AG04449 (cell line): ENCODE measurements at places on chromosomes 6 and 20.

- DNase-seq, result no peak
These were observed 589.8 kb upstream of the CDH4 start for GRCh38 chr20:60662307-60662706.

DNA sequence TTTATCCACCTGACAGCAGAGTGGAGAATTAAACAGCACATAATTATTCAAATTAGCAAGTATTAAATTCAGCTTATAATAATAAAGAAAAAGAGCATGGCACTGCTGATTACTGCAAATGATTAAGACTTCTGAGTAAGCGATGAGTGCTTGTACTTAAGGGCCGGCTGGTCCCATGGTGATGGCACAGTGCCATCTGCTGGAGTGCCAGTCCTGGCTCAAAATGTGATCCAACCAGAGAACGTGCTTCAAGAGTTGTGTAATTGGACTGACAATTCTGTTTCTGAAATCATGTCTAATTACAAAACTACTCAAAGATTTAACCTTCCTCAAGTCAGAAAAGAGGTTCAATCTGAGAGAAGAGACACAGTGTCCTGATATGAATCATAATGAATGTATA lies 181.6 kb upstream of the RGS17 start:
- DNase-seq, result no peak

DNA sequence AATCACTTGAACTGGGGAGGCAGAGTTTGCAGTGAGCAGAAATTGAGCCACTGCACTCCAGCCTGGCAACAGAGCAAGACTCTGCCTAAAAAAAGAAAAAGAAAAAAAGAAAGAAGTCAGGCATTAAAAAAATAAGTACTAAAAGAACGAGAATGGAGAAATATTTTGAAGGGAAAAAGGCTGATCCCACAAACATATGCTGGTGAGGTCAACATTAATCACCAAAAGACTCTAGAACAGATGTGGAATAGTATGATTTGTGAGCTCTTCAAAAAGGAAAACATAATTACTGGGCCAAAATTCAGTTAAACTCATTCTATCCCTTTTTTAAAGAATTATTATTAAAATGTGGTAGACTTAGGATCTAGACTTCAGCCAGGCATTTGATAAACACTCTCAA lies 61.2 kb upstream of the NRSN1 start:
- no peak for DNase-seq

- no peak for DNase-seq
These were observed 57.6 kb downstream of the NUDT3 start for GRCh38 chr6:34334796-34335416.

GRCh38 chr20:37355252-37356180 lies 9.6 kb downstream of the SRC start:
- no peak for DNase-seq

- peak; percentile 99 for DNase-seq
These were observed 183.6 kb downstream of the PRL start for GRCh38 chr6:22113026-22113766.

DNA sequence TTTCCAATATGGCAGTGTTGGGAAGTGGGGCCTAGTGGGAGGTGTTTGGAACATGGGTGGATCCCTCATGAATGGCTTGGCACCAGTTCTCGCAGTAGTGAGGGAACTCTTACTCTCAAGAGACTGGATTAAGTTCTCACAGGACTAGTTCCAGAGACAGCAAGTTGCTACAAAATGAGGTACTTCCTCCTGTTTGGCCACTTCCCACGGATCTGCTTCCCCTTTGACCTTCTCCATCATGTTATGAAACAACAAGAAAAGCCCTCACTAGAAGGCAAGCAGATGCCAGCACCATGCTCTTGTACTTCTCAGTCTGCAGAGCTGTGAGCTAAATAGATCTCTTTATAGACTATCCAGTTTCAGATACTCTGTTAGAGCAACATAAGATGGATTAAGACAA lies 3.1 kb downstream of the RSPH3 start:
- no peak for DNase-seq

DNA sequence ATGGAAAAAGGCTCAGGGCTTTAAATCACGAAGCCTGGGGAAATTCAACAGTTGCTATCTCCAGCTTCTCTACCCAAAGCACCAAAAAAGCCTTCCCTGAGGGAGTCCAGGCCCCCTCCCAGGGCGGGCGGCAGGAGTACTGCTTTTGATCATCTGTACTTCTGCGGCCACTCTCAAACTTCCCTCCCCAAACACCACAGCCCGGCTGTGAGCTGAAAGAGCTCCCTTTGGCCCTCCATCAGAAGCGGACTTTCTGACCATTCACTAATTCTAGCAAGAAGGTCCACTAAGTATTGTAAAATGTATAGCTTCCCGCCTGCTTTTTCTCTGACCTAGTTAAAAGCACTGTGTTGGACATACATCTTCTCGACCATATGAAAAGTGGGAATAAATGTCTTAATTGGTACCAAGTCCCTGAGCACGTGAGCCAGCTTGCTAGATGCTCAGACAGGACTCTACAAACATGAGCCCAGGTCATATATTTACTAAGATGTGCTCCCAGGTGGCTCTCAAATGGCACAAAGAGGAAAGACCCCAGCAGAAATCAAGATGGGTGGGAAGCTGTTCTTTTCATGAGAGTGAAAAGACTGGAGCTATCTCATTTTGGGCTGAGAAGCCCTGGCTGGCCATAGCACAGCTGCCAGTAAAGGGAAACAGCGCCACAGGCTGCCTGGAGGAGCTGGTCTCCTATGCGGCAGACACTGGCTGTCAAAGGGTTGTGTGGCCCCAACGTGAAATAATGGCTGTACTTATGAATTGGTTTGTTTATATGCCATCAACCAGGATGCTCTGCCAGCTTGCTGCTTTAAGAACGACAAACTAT lies 58.6 kb downstream of the GFOD1 start:
- no peak for DNase-seq

- DNase-seq, result no peak
These were observed 66.3 kb downstream of the CEP162 start for GRCh38 chr6:84161190-84161589.

- DNase-seq, result no peak
These were observed 2.9 kb downstream of the MPC1 start for GRCh38 chr6:166379800-166380199.

DNA sequence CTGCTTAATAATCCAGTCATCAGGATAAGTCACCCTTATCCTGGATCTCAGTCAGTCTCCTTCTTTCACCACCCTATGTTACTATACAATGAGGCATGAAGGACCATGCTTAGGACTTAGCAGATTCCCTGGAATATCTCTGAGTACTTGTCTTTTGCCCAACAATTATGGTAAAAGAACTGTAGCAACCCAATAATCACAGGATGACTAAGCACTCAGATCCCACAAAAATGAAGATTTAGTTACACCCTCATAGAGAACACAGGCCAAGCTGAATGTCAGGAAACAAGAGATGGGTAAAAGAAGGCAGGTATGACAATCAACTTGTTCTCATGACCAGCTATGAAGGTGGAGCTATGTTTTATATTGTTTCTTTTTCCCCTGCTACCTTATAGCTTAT lies 91.4 kb downstream of the EDN1 start:
- no peak for DNase-seq

DNA sequence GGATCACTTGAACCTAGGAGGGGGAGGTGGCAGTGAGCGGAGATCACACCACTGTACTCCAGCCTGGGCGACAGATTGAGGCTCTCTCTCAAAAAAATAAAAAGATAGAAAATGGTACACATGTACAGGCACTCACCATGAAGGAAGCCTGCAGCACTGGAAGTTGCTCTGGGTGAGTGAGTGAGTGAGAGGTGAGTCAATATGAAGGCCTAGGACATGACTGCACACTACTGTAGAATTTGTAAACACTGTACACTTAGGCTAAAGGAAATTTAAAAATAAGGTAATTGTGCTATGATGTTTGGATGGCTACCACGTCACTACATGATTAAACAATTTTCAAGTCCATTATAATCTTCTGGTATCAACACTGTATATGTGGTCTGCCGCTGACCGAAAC lies 216.2 kb downstream of the FOXC1 start:
- DNase-seq, result no peak

DNA sequence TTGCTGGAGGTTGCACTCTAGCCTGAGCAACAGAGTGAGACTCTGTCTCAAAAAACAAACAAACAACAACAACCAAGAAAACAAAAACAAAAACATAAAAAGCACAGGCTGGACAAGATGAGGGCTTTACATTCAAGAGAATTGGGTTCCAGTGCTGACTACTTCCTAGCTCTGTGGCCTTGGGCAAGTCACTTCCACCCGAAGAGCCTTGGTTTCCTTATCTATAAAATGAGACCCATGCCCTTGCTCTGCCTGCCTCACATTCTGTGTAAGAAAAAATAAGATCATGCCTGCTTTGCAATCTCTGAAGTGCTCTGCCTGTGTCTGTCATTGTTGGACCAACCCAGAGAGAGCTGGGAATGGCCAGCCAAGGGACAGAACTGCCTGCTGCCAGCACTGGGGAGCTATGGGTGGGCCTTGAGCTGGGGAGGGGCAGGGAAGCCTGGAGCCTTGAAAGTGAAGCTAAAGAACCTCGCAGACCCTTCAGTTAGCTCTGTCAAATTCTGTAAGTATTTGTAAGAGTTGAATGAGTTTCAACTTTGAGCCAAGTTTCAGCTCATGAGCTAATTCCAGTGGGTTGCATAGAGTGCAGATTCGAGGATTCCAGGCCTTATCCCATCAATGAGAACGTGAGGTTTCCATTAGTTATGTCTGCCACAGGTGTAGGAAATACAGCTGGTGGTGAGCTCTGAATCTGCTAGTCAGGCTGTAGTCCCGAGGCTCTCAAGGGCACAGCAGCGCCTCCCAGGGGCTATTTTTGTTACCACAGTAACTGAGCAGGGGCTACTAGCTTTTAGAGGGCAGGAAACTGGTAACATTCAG lies 93.2 kb downstream of the DLGAP4 start:
- DNase-seq, result no peak

DNA sequence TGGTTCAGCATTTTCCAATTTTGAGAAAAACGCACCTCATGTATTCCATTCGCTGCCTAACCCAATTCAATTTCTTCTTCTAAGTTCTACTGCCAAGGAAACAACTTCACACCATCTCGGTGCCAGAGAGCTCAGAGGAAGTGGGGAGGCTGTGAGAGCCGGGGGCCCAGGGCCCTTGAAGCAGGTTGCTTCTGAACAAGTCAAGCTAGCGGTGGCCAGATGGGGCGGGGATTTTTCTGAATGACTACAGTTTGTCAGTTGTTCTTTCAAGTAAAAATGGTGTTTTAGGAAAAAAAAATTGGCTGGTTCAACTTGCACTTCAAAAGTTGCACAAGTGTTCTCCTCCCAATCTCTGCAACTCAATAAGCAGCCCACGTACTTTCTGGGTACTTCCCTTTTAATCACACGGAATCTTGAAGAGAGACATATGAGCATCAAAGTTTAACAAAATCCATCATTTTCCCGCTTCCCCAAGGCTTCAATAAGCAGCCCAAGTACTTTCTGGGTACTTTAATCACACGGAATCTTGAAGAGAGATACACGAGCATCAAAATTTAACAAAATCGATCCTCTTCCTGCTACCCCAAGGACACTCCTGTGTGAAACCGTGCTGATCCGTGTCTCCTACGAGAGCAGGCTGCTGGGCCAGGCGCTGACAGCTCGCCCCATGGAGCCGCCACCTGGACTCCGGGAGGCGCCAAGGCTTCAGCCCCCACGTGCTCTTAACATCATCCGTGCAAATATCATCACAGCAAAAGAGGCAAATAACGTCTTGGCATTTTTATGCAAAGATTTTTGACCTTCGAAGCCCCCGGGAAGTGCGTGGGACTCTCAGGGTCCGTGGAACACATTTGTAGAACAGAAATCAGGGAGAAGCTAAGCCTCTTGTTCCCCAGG lies 186.7 kb upstream of the PDE10A start:
- DNase-seq, result no peak

DNA sequence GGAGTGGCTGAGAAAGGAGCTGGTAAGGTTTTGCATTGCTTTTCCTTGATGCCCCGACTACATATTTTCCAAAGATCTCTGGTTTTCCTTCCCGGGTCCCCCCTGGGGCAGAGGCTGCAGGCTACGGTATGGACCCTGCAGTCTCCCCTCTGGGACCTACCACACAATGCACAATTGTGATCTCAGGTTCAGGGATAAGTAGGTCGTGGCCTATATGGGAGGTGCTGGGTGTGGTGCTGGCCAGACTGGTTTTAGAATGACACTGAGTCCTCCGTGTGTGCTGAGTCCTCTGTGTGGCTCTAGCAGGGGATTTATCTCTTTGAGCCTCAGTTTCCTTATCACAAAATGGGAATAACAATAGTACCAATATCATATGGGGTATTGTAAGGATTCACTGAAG lies 376 bp downstream of the C20orf202 start:
- no peak for DNase-seq

- no peak for DNase-seq
These were observed 917.5 kb downstream of the EYS start for GRCh38 chr6:64789476-64789875.

- DNase-seq, result no peak
These were observed 1.1 kb upstream of the CD109 start for GRCh38 chr6:73694711-73695411.

- DNase-seq, result no peak
These were observed 4.5 kb downstream of the GID8 start for GRCh38 chr20:62942456-62942855.

- DNase-seq, result no peak
These were observed 54.1 kb upstream of the PTPRT start for GRCh38 chr20:43243672-43244269.

DNA sequence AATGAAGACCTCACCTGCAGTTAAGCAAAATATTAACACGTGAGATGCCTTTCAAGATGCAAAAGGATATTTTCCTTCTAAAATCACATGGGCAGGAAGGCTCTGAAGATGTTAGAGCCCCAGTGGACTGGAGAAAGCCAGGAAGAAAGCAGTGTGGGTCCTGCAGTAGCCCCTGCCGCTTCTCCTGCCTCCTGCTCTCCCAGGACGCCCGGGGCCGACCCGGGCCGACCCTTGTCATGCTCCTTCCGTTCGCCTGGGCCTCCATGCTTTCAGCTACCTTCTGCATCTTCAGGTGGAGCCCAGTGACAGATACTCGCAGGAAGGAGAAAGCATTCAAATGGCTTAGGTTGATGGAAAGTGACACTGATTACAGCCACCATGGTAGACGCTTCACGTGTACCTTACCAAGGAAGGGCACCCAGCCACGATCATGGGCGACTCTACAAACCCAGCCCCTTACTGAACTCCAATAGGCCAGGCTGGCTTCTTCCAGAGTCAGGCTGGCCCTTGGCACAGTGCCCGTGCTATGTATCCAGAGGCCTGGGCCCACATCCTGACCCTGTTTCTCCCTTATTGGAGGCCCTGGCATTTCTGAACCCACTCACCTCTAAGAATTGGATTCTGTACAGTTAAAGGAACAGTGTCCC lies 69.0 kb downstream of the TCP11 start:
- no peak for DNase-seq

DNA sequence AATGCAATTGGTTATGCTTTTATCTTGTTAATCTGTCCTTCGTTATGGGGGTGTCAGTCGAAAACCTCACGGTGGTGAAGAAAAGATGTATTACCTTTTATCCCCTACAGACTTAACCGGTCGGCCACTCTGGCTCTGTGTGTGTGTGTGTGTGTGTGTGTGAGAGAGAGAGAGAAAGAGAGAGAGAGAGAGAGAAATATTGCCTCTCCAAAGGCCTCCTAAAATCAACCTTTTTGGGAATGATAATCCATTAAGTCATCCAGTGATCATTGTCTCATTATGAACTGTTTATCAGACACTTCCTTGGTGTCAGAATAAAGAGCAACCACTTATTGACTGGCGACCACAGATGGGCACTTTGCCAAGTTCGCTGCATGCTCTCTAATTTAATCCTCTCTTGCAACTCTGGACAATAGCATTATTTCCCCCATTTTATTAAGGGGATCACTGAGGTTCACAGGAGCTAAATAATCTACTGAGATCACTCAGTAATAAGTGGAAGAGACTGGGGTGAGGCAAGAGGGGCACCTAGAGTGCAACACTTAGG lies 30.7 kb downstream of the SLC35D3 start:
- DNase-seq, result no peak
